Endothelial cell (in vitro differentiated cells): ENCODE measurements at places on chromosomes 11 and 22. TPM values are rescaled to one million over a fixed set of nuclear protein-coding genes. Genes with fewer than 3 reads are reported as not detected.
A peak's percentile ranks its signal among the peaks of the same experiment; 100 is the strongest.

The DPAGT1 gene
- total RNA-seq: 53.2 TPM

The PKP3 gene
- total RNA-seq: 0.49 TPM

The NCF4 gene
- not detected for total RNA-seq

The SCGB1C1 gene
- total RNA-seq: not detected

The SCT gene
- total RNA-seq: 1.8 TPM

DNA sequence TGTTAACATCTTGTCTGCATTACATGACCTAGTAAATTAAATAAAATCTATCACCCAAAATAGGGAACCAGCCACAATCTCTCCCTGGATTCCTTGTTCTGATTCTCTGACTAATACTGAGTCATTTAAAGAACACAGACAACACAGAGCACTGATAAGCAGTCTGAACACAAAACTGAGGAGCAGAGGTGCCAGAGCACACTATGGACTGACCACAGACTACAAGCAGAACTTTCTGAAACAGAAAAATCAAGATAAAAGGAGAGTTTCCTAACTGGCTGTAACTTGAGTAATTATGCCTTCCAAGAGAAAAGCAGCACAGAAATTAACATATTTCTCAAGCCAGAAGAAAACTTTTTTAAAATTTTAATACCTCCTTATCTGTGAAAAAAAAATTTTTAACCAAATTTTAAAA, 128.8 kb downstream of the SGSM3 start:
- DNase-seq: no peak
- H3K27me3 ChIP-seq: peaks cover 2% of the 10 kb centered on the region
- peaks cover 10% of the 10 kb centered on the region for H3K4me1 ChIP-seq

DNA sequence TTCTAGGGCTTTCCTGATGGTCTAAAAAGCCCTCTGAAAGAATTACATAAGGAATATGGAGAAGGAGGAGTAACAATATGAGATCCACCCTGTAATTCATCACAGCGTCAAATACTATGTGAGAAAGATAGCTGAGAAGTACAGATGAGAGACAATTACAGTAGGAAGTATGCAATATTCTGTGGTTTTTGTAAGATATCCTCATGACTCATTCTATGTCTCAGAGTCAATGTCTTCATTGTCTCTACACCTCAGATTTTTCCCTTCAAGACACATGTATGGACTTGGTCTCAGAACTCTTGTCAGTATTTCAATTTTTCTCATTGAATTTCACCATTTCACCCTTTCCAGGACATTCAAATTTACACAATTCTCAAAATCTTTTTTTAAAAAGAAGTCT, 343.3 kb upstream of the CTSC start:
- no peak overlapping the region for H3K27ac ChIP-seq
- H3K36me3 ChIP-seq: no peaks in the 10 kb centered on the region
- no peak overlapping the region for H3K4me3 ChIP-seq
- no peaks in the 10 kb centered on the region for H3K4me1 ChIP-seq
- no peak for DNase-seq
- H3K27me3 ChIP-seq: no peaks in the 10 kb centered on the region

DNA sequence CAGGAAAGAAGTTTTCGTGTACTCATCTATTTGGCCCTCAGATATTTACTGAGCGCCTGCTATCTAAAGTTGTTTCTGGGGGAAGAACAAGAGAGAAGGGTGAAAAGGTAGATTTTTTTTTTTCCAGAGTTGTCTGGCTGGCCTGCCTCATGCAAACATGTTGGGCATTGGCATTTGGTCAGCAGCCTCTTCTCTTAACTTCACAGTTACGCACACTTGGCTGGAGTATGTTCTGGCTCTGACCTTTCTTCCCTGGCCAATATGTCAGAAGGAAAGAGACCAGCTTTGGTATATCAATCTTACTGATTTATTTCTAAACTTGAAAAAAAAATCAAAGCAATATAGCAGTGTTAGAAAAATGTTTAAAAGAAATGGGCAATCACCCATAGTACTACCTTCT, 54.2 kb upstream of the GRAMD1B start:
- no peak overlapping the region for H3K27ac ChIP-seq
- no peak for DNase-seq
- peaks cover under 1% of the 10 kb centered on the region for H3K36me3 ChIP-seq
- no peaks in the 10 kb centered on the region for H3K27me3 ChIP-seq
- H3K4me3 ChIP-seq: no peak overlapping the region
- peaks cover 6% of the 10 kb centered on the region for H3K4me1 ChIP-seq

DNA sequence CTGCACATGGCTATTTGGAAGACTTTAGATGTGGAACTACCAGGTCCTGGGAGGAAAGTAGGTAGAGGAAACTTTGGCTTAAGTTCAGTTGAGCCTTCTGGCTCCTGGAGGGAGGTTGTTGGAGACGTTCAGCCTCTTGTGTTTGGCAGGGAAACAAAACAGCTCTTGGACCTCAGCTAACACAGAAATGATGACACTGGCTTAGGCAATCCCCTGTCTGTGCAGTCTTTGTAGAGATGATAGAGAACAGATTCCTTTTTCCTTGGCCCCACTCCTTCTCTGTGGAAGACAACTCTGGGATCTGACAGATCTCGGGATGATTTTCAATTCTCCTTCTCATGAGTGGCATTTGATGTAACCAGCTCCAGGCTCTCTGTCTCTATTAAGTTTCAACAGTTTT, 428.5 kb downstream of the TMEM135 start:
- no peaks in the 10 kb centered on the region for H3K36me3 ChIP-seq
- no peak for DNase-seq
- no peak overlapping the region for H3K27ac ChIP-seq
- H3K4me3 ChIP-seq: no peak overlapping the region
- peaks cover 4% of the 10 kb centered on the region for H3K4me1 ChIP-seq

GRCh38 chr22:29202212-29203192, 3.2 kb upstream of the EMID1 start:
- peak; percentile 35 for DNase-seq
- no peak overlapping the region for H3K4me3 ChIP-seq
- H3K4me1 ChIP-seq: peaks cover 27% of the 10 kb centered on the region
- peaks cover 3% of the 10 kb centered on the region for H3K27me3 ChIP-seq

DNA sequence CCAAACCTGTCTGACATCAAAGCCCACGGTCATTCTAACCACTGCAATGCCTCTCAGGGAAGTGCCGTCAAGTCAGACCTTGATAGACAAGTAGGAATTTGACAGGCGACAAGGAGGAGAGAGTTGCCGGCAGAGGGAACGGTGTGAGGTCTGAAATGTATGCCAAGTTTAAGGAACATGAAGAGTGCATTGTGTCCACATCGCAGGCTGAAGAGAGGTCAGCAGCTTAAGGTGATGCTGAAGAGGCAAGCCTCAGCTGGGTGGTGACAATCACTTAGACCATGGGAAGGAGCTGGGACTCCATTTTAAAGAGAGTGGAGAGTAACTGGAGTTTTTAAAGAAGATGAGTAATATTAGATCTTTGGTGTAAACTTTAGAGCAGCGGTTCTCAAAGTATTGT, 104.9 kb upstream of the TBCEL start:
- no peak overlapping the region for H3K4me3 ChIP-seq
- H3K27me3 ChIP-seq: peaks cover 8% of the 10 kb centered on the region
- peaks cover 5% of the 10 kb centered on the region for H3K36me3 ChIP-seq
- DNase-seq: no peak
- no peak overlapping the region for H3K27ac ChIP-seq

GRCh38 chr11:68651208-68651984, 32.9 kb upstream of the GAL start:
- H3K36me3 ChIP-seq: peaks cover 9% of the 10 kb centered on the region
- DNase-seq: no peak
- no peaks in the 10 kb centered on the region for H3K4me1 ChIP-seq

DNA sequence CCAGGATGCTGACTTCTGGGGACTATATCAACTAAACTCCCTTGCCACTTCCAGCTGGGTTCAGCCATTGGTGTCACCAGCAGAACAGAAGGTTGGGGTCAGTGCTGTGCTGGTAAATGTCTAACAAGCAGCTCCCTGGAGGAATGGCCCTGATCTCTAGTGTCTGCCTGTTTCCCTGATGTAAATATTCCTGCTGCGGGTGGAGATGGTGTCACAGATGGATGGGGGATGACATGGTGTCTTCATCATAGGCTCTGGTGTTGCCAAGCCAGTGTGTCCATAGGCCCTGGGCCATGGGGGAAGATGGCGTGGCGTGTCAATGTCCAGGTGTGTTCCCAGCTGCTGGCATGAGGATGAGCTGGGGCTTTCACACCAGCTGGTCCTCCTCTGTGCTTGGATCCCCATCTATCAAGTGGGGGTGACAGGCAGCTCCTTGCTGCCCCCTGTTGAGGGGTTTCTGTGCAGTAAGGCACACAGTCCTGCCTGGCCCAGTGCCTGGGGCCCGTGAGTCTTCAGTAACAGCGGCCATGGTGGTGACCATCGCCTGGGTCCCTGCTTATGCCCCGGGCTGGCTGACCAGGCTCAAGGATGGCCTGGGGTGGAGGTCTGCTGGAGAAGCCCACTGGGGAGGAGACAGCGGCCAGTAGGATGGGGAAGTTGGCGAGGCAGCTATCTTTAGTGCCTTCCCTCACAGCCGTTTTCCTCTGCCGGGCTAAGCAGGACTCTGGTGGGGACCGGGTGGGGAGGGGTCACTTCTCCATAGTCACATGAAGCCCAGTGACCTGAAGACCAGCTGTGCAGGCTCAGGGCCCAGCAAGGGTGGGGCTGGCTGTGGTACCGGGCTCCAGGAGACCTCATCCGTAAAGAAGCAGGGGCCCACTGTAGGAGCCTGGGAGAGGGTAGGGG, 12.7 kb downstream of the RPL3 start:
- no peak overlapping the region for H3K27ac ChIP-seq
- peak; percentile 55 for DNase-seq
- peaks cover 6% of the 10 kb centered on the region for H3K4me1 ChIP-seq
- H3K27me3 ChIP-seq: peaks cover 6% of the 10 kb centered on the region
- no peak overlapping the region for H3K4me3 ChIP-seq

- no peak overlapping the region for H3K4me3 ChIP-seq
- no peaks in the 10 kb centered on the region for H3K4me1 ChIP-seq
- DNase-seq: no peak
Observed at GRCh38 chr11:130606781-130607511, 158.5 kb downstream of the ADAMTS15 start.

DNA sequence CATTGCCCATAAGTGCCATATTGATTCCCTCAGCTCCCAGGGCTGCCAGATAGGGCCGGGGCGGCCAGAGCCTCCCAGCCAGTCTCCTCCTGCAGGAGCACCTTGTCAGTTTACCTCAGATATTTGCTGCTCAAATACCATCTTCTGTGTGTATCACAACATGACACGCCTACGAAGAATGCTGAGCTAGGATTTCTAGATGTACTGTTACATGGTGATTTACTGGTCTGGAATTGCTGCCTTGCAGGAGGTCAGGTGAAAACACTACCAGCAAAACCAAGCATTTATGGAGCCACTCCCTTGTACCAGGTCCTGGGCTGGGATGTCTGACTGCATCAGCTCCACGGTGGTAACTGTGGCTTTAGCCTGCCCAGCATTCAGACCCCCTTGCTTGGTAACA, 11.8 kb downstream of the MICAL3 start:
- DNase-seq: no peak
- H3K4me1 ChIP-seq: no peaks in the 10 kb centered on the region
- H3K27me3 ChIP-seq: peaks cover 5% of the 10 kb centered on the region
- H3K27ac ChIP-seq: no peak overlapping the region
- H3K36me3 ChIP-seq: no peaks in the 10 kb centered on the region
- no peak overlapping the region for H3K4me3 ChIP-seq

GRCh38 chr11:70713988-70714665, 315.8 kb downstream of the CTTN start:
- peak; percentile 22 for DNase-seq
- no peaks in the 10 kb centered on the region for H3K36me3 ChIP-seq
- H3K4me3 ChIP-seq: no peak overlapping the region
- peaks cover 25% of the 10 kb centered on the region for H3K4me1 ChIP-seq
- no peaks in the 10 kb centered on the region for H3K27me3 ChIP-seq
- H3K27ac ChIP-seq: no peak overlapping the region
